Cardiac fibroblast (primary cell): ENCODE measurements at places on chromosomes 2 and 18.

- DNase-seq = no peak
Measured at GRCh38 chr18:12296457-12296856, 11.6 kb upstream of the TUBB6 start.

- no peak for DNase-seq
Measured at GRCh38 chr18:79186649-79187048, 117.5 kb downstream of the ATP9B start.

DNA sequence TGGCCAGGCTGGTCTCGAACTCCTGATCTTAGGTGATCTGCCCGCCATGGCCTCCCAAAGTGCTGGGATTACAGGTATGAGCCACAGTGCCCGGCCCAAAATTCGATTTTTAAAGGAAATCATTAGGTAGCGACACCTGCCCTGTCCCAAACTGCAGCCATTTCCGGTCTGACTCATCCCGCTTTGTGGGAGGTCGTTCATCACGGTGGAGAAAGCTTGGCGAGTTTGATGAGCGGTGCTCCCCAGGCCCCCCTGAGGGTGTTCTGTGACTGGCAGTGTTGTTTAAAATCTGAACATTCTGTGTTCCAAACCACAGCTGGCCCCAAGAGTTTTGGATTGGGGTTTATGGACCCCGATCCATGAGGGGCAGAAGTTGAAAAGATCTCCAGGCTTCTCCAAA, 53.0 kb upstream of the GLI2 start:
- DNase-seq = no peak

DNA sequence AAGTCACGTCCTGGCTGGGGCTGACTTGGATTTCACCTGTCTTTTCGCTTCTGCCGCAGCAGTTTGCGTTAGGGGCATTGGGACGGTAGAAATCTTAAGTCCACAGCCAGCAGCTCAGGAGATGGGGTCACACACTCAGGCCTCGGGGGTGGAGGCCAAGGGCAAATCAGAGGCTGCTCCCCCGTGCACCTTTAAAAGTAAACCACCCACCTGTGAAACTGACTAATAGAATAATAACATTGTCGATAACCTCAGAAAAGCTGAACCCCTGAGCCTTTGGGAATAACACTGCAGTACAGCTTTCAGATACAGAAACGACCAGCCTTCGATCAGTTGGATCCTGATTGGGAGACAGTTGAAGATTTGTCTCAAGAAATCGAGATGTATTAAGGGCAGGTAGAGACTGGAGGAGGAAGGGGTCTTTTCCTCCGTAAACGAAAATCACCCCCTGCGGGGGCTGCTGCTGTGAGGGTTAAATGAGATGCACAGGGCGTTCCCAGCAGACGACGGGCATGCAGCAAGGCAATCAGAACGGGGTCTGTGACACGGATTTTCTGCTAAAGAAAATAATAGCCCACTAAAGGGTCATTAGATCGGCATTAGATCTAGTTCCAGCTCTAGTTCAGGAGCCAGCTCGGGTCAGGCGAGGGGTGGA, 16.4 kb upstream of the NFATC1 start:
- DNase-seq = no peak

GRCh38 chr2:218292048-218293014, at the start of gene TMBIM1:
Gene TMBIM1 (minus strand): TSS chr2:218292503. CDS start chr2:218282141, 10,362 bp downstream.
- peak; percentile 72 for DNase-seq
